Smooth muscle cell of bladder (primary cell): ENCODE measurements at places on chromosomes 4 and X. TPM values are rescaled to one million over a fixed set of nuclear protein-coding genes. Genes with fewer than 3 reads are reported as not detected.

ADGRG4 gene
- not detected in 2 replicates for total RNA-seq

FRMPD4 gene
- total RNA-seq = 2.4 and 2.6 TPM in 2 replicates

TSPAN6 gene
- 25.9 and 30.0 TPM in 2 replicates for total RNA-seq

FAM149A gene
- 5.3 and 7.0 TPM in 2 replicates for total RNA-seq

GSX2 gene
- not detected in 2 replicates for total RNA-seq

CCKAR gene
- 0.28 and 0.57 TPM in 2 replicates for total RNA-seq

RBM47 gene
- 2.1 and 2.5 TPM in 2 replicates for total RNA-seq

SPANXB1 gene
- total RNA-seq = not detected in 2 replicates

GUCY1B1 gene
- total RNA-seq = 6.3 and 10.2 TPM in 2 replicates
